Naive B cell (primary cell): ENCODE measurements at places on chromosomes 4 and X.

DNA sequence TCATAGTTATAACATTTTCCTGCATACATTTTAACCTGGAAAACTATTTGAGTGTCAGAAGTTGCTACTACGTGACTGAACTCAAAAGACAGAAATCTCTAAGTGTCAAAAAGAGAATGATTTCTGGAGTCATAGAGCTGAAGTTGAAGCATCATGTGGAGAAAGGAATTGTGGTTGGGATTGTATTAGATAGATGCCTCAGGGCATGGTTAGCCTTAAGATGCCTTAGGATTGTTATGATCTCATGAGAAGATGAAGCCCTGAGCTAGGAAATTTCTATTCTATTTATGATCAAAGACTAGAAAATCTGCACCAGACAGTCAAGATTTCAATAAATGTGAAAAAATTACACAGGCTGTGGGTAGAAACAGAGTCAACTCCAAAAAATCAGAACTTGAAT is 20.2 kb downstream of the EPGN start:
- no peak for DNase-seq

DNA sequence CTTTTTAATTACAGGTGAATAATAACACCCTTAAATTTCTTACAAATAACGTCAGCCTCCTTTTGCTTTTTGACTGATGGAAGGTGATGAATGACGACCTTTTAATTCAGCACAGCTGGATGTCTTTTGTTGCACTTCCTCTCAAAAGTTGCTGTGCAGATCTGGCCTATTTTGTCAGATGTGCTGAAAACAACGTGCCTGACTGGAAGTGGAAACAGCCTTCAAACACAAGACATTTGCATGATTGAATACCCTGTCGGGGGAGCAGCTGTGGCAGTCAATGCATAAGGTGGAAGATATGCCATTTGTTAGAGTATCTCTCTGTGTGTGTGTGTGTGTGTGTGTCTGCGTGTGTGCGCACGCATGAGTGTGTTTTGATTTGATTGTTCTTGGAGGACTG is 579.7 kb downstream of the SPRY1 start:
- peak; percentile 23 for DNase-seq

DNA sequence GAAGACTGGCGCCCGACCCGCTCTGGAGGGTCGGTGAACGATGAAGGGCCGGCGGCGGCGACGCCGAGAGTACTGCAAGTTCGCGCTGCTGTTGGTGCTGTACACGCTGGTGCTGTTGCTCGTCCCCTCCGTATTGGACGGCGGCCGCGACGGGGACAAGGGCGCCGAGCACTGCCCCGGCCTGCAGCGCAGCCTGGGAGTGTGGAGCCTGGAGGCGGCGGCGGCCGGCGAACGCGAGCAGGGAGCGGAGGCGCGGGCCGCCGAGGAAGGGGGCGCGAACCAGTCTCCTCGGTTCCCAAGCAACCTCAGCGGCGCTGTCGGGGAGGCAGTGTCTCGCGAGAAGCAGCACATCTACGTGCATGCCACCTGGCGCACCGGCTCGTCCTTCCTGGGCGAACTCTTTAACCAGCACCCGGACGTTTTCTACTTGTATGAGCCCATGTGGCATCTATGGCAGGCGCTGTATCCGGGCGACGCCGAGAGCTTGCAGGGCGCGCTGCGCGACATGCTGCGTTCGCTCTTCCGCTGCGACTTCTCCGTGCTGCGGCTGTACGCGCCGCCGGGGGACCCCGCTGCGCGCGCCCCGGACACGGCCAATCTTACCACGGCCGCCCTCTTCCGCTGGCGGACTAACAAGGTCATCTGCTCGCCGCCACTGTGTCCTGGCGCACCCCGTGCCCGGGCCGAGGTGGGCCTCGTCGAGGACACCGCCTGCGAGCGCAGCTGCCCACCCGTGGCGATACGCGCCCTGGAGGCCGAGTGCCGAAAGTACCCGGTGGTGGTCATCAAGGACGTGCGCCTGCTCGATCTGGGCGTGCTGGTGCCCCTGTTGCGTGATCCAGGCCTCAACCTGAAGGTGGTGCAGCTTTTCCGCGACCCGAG is 568 bp downstream of the CHST7 start:
- DNase-seq, result peak; percentile 59

DNA sequence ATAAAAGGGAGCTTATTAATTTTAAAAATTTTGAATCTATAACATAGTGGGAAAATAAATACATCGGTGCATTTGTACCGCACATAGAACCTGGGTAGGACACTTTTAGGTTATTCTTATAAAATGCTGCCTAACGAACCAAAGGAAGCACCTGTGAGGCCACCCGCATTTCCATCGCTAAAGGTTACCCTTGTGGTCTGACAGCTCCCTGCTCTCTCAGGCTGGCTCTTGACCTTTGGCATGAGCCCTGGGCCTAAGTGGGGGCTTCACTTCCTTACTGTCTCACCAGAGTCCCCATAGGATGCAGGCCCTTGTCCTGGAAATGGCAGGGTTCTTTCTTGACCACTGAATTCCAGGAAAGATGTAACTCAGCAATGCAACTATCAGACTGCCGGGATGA is 46.0 kb downstream of the HADH start:
- DNase-seq, result no peak

DNA sequence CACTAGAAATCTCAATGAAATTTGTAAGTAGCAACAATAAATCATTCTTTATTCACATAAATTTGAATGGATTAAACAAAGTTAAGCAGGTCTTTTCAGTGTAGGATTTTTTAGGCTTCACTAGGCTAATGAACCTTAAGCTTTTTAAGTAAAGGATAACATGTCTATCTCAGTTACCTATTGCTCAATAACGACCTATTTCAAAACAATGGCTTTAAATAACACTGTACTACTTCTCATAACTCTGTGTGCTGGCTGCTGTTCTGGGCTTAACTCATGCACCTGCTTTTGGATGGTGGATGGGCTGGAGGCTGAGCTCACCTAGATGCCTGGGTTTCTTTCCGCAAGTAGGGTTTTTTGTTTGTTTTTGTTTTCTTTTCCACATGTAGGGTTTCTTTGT is 495.0 kb upstream of the SLIT2 start:
- no peak for DNase-seq

GRCh38 chr4:68249434-68249833 is 3.9 kb upstream of the TMPRSS11B start:
- DNase-seq, result no peak

- DNase-seq, result no peak
These were observed 4.8 kb downstream of the PPP2R2C start for GRCh38 chr4:6467600-6467999.

DNA sequence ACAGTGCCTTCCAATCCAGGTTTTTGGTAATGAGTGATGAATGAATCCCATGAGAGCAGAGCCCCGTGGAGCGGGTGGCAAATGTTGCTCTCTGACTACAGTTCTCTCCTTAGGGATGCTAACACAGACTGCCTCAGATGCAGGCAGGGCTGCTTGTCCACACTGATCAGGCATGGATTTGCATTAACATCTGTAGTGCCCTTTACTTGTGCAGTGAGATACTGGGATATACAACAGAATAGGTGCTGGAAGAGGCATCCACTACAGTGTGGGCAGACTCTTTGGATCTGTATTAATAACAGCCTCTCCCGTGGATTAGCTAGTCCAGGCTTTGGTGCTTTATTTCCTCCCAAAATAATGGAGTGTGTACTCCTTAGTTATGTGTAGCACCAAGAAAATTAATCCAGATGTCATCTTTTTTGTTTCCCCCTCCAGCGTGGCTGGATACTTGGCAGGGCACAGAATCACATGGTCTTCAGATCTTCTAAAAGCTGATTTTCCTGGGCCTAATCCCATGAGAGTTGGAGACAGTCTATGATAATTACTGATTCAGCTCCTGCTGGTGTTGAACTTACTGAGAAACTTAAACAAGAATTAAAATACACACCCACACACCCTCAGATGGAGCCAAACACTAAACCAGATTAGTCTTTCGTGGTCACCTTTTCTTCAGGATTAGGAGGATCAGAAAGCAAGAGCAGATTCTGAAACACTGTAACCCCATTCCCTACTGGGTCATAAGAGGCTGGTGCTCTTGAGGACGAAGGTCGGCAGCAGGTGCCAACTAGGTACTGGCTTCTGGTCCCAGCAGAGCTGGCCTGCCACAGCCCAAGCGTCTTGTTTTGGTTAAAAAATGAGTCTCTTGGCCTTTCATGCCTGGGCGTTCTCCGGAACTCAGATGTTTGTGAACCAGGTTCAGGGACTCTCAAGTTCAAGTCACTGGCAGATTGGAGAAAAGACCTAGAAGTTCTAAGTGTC is 23.1 kb upstream of the NAP1L5 start:
- DNase-seq, result no peak

- DNase-seq, result no peak
These were observed 66.8 kb downstream of the RTL9 start for GRCh38 chrX:110425222-110426154.

GRCh38 chr4:148044912-148045352 is 313.0 kb downstream of the ARHGAP10 start:
- no peak for DNase-seq

GRCh38 chrX:134803551-134804183 is 145.4 kb upstream of the PLAC1 start:
- DNase-seq, result no peak

GRCh38 chr4:97013711-97014110 is 1129.6 kb downstream of the STPG2 start:
- DNase-seq, result no peak

- DNase-seq, result no peak
These were observed 211.5 kb downstream of the CHRDL1 start for GRCh38 chrX:110584083-110584482.

GRCh38 chrX:146208821-146209220 is 391.2 kb downstream of the SLITRK2 start:
- DNase-seq, result no peak

DNA sequence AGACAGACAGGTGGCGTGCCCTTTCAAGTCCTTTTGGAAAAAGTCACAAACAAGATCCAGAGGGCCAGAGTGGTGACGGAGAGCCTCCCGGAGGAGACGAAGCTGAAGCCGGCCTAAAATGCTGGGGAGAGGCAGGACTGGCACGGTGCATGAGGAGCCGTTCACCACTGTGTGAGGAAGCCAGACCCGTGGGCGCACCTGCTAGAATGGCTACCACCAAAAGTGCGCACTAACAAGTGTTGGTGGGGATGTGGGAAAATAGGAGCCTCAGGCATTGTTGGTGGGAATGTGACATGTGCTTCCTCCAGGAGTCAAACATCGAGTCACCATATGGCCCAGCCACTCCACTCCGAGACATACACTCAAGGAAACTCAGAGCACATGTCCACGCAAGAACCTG is 67.4 kb upstream of the HELT start:
- DNase-seq, result no peak

DNA sequence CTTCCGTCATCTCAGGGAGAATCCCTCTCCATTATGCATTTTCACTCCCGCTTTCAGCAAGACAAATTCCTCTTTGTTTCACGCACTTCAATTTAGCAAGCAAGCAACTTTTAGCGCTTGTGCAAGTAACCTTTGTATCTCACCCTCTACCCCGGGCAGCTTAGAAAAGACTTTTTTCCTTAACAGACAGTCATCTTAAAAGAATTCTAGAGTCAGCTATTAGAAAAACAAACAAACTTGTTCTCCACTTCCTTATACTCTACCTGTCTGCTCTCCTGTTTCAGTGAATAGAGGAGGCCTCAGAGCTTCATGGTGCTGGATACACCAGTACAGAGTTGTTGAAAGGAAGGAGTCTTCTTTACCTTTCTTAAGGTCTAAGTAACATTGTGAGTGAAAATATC is 12.1 kb downstream of the TIGD2 start:
- no peak for DNase-seq

DNA sequence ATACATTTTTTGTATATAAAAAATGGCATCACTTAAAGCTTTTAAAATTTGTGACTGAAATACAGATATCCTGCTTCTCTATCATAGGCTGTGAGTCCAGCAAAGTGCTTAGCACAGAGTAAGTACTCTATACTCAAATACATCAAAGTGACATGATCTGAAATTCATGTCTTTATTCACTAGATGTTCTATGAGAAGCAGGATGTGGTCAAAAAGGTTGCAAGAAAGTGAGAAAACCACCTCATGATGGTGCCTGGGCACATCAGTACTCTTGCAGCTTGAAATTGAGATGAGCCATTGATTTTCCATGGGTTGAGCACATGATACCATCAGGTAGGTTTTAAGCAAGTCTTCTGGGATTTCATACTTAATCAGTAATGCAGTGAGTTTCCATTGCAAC is 20.4 kb upstream of the SFRP2 start:
- DNase-seq, result no peak

- DNase-seq, result no peak
These were observed 1.1 kb upstream of the ATP11C start for GRCh38 chrX:139933904-139934303.

DNA sequence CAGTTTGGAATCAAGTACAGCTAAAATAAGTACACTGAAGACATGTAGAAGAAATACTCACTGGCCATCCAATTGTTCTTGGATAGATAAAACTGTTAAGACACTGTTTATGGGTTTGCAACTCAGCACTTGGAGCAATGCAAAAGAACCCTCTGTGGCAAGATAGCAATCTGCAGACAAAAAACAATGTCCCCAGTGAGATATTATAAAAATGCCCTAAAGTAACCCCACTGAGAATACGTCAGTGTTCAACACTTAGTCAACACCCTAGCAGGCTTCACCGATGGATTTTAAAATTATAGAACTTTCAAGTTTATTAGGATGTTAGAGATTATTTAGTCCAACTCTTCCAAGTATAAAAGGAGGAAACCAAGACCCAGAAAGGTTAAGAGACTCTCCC is 47.5 kb upstream of the NDP start:
- DNase-seq, result no peak

- DNase-seq, result no peak
These were observed 48.7 kb downstream of the ATP10D start for GRCh38 chr4:47533689-47534347.

- DNase-seq, result no peak
These were observed 275.4 kb downstream of the GALNTL6 start for GRCh38 chr4:172088556-172088955.

GRCh38 chr4:121070696-121071639 is 1.4 kb downstream of the NDNF start:
- DNase-seq, result no peak

GRCh38 chr4:2432991-2433530 is 14.3 kb downstream of the CFAP99 start:
- DNase-seq, result no peak
